CD4-positive, alpha-beta T cell treated with Interleukin-15 for 1 hour (primary cell): ENCODE measurements at places on chromosomes 4 and X.

- DNase-seq, result no peak
Observed at GRCh38 chr4:2768921-2769336, 12.8 kb upstream of the TNIP2 start.

GRCh38 chr4:73603854-73604584 is 16.2 kb downstream of the RASSF6 start:
- DNase-seq, result no peak

DNA sequence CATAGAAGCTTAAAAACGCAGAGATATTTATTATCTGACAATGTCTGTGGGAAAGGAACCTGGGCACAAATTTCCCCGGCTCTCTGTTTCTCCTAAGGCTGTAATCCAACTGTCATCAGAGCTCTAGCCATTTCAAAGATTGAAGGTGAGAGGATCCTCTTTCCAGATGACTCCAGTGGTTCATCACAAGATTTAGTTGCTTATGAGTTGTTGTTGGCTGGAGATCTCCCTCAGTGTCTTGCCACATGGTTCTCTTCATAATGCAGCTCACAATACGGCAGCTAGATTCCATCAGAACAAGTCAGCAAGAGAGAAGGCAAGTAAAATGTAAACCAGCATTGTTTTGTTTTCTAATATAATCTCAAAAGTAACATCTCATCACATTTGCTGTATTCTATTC is 369.4 kb downstream of the GASK1B start:
- no peak for DNase-seq

- DNase-seq, result no peak
Observed at GRCh38 chr4:168734703-168735678, 238.1 kb downstream of the PALLD start.

- DNase-seq, result no peak
Observed at GRCh38 chrX:3184176-3184930, 143.1 kb downstream of the ARSF start.

GRCh38 chr4:3699261-3699660 is 66.9 kb upstream of the ADRA2C start:
- no peak for DNase-seq

DNA sequence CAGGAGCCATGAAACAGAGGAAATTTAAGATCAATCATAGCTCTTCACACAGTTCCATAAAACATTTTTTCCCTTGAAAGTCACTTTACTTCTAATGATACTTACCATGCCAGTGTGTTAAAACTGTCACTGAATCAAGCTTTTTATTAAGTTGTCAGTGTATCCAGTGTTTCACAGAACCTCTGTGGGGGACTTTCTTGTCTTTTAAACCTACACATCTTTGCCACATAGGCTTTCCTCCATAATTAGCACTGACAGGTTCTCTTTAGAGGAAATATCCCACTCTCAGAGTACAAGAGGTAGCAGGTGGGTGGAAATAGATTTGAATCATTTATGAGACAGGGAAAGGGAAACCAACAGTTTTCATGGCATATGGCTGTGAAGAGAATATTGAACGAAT is 25.8 kb upstream of the DYNLT3 start:
- no peak for DNase-seq

DNA sequence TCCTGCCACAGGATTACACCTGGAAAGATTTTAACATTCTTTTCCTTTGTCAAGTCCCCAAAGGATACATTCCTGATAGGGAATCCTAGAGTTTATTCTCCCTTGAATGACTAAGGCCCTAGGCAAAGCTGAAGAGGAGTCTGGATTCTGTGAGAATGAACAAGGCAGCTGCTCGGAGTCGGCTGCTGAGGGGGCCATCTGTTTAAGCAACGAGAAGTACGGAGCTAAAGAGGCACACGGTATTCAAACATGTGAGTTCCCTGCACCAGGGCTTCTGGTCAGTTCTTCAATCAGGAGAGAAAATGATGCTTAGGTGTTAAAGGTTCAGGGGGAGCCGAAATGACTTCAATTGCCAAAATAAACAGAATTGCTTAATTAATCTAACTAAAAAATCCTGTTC is 97.6 kb downstream of the MGST2 start:
- no peak for DNase-seq

- no peak for DNase-seq
Observed at GRCh38 chr4:100823066-100823992, 305.5 kb upstream of the EMCN start.

DNA sequence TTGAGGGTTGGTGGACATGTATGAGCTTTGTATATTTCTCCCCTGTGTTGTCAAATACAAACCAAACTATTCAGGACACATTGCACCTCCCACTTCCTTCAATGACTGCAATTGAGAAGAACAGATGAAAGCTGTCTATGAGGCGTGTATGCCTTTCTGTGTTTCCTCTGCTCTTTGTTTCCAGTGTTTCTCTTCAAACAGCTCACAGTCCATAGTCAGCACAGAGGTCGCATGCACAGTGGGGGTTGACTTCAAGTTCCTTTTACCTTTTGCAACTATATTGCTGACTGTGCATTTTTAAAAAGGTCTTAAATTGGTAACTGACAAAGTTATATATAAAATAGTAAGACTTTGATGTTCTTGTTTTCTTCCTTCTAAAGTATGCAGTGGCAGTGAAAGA is 957.8 kb downstream of the C4orf33 start:
- no peak for DNase-seq

DNA sequence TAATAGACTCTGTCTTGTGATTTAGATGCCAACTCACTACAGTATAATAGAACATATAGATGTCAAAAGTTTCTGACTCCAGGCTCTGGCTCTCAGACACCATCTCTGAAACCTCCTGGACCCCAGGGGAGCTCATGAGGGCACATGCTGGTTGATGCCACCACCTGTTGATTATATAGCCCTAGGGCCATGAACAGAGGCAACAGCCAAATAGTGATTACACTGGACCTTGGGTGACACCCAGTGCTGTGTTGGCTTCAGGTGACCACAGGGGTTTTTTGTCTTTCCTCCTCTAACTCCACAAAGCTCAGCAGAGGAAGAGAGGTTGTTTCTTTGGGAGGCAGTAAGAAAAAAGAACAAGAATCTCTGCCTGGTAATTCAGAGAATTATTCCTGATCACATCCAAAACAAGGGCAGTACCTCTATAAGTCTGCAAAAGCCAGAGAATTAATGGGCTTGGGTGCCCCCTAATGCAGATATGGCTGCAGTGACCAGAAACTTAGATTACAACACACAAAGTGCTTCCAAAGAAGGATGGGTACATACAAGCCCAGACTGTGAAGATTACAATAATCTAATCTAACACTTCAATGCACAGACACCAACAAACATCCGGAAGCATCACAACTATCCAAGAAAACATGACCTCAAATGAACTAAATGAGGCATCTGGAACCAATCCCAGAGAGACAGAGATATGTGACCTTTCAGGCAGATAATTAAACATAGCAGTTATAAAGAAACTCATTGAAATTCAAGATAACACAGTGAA is 1920.6 kb downstream of the ARAP2 start:
- DNase-seq, result no peak

- no peak for DNase-seq
Observed at GRCh38 chrX:46704767-46705386, 54.0 kb downstream of the SLC9A7 start.

DNA sequence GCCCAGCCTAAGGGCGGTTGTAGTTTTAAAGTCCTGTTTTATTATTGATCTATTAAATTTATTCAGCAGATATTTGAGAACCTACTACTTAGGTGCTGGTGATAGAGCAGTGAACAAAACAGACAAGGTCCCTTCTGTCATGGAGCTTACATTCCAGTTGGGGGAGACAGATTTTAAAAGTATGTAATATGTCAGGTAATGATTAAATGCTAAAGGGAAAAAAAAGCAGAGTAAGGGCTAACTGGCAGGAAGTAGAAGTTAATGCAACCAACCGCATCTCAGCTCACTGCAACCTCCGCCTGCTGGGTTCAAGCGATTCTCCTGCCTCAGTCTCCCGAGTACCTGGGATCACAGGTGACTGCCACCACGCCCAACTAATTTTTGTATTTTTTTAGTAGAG is 7.8 kb upstream of the MCUB start:
- no peak for DNase-seq

DNA sequence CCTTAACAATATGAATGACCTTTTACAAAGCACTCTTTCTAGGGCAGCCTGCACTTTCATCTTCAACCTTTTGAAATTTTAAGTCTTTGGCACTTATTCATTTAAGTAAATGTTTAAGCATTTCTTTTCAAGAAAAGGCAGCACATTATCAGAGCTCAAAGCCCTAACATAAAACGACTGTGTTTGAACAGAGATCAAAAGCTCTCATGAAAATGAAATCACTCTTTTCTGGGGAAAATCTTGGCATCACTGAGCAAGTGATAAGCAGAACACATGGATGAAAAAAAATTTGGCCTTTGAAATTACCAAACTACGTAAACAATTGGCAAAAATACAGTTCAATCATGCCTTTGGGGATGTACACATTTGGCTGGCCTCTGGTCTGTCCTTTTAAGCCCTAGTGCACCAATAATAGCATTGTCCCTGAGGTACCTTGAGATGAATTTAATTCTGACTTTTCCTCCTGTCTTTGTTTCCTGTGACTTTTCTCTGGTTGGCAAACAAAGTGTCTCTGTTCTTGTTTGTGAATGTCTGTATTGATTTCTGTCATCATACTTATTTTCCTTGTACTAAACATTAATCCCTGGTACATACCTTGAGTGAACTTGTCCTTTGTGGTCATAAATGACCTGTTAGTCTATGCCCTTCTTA is 12.9 kb upstream of the ODAM start:
- DNase-seq, result no peak

DNA sequence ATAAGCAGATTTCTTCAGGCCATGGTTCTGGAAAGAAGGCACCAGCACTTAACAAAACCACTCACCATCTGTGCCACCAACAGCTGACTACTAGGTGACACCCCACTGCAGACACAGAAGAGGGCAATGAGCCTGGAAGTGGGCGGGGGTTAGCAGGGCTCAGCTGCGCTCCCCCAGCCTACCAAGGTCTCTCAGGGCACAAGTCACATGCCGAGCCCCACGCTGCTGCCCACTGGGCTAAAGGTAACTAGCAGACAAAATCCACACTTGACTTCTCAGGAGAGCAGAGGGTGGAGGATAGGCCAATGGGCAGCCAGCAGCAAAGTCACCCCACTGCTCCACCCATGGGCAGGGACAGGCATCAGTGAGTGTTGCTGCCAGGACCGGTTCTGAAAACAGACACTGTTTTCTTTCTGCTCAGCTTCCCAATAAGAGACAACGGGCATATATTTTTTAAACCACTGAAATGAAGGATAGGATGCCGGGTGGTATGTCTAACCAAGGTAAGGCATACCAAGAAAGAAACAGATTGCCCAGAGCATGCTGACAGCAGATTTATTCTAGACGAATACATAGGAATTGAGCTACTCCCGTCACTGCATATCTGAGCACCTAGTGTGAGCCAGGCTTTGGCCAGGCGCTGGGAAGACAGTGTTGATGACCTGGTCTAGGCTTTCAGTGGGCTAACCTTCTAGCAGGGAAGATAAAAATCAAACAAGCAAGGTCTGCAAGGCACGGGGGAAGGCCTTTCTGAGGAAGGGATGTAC is 20.1 kb downstream of the ACSL1 start:
- peak; percentile 47 for DNase-seq

GRCh38 chr4:151302432-151302831 is 23.0 kb downstream of the SH3D19 start:
- DNase-seq, result no peak

DNA sequence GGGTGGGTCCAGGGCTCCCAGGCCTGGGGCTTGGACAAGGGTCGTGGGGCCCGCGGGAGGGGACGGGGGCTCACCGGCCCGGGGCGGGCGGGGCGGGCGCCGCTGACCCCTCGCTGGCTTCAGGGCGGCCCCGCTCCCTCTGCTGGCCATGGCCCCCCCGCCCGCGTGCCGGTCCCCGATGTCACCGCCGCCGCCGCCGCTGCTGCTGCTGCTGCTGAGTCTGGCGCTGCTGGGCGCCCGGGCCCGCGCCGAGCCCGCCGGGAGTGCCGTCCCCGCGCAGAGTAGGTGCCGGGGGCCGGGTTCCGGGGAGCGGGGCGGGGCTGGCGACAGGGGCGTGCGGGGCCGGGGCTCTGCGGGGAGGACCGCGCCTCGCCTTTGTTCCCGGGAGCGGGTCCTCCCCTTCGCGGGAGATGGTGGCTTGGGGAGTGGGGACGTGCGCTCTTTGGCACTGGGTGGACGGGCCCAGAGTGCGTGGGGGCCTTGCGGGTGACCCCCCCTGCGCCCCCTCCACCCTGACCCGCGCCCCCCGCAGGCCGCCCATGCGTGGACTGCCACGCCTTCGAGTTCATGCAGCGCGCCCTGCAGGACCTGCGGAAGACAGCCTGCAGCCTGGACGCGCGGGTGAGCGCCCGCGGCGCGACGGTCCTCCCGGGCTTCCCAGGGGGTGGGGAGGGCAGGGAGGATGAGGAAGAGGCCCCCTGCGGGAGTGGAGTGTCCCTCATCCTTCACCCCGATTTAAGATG is 16.8 kb upstream of the NAT8L start:
- DNase-seq, result peak; percentile 30

DNA sequence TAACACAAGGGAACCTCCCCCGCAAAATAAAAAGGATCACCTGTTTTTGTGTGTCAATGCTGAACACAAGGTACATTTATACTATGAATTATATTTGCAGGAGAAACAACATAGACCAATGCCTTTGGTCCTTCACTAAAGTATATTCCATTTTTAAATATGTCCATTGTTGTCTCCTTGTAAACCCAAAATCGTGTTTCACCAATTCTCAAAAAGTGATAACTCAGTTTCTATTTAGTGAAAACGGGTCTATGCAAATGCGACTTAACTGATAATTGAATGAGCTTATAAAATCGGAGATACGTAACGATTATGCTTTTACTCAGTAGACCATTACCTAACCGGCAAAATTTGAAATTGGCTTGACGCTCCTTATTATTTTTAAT is 2.1 kb downstream of the BRWD3 start:
- no peak for DNase-seq

- no peak for DNase-seq
Observed at GRCh38 chr4:126807132-126807531, 825.6 kb upstream of the INTU start.

GRCh38 chr4:82373486-82373815 is 340 bp downstream of the HNRNPD start:
- DNase-seq, result no peak

DNA sequence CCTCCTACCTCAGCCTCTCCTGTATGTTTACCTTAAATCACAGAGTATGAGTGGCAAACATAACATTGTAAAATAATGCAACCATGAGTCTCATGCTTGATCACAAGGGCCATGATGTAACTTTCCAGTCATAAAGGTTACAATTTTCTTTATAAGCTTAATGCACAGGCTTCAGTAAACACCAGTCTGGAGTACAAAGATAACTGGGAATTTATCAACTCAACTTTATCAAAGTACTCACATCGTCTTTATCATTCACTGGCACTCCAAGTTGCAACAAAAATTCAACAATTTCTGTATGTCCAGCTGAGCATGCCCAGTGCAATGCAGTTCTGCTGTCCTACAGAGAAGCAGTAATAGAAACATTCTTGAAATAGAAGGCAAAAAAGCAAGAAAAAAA is 2.8 kb downstream of the PSMD10 start:
- no peak for DNase-seq

- no peak for DNase-seq
Observed at GRCh38 chrX:149757206-149758067, 16.4 kb upstream of the HSFX1 start.

GRCh38 chrX:83501530-83501929 is 6.6 kb upstream of the POU3F4 start:
- no peak for DNase-seq
